Ureter (tissue), 1 donor: ENCODE measurements at places on chromosomes 4 and X.

DNA sequence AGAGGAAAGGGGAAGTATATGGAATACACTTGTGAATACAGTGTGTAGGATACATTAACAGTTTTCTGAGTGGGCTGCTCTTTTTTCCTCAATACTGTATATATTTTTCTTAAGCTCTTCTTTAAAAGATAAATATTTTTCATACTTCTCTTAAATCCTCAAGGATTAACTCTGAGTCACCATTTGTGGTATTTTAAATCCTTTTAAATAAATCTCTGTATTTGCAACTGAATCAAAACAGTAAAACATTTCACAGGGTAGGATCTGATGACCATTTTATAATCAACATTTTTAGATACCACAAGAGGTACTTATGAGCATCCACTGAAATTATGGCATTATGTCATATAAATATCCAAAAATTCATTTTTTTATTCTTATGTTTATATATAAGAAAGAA lies 87.6 kb downstream of the GAB1 start:
- DNase-seq = no peak

DNA sequence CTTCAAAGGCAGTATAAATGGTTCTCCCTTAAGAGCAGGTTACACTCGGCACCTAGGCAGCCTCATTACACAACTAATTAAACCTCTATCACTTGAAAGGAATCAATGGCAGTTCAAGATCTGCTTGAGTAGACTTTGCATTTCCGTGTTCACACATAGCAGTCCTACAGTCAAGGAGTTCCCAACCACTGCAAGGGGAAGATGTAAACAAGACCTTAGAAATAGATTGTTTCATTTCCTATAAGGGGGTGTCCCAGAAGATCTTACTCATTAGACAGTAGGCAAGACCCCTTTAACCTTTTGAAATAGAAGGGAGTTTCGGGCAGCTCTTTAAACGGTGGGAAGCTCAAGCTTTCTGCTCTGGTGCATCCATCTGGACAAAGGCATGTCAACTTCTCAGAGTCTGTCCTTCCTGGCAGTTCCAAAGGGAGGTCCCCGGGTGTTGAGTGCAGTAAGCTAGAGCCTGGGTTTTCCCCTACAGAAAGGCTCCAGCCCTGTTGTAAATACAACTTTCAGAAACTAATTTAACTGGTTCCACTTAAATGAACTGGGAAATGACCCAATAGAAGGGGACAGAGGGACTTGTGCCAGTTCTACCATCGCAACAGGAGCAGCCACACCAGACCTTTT lies 150.8 kb downstream of the RBMX2 start:
- DNase-seq = no peak

GRCh38 chr4:175807547-175807946 lies 4.5 kb downstream of the GPM6A start:
- no peak for DNase-seq

GRCh38 chr4:22512306-22512705 lies 3.6 kb downstream of the ADGRA3 start:
- no peak for DNase-seq

DNA sequence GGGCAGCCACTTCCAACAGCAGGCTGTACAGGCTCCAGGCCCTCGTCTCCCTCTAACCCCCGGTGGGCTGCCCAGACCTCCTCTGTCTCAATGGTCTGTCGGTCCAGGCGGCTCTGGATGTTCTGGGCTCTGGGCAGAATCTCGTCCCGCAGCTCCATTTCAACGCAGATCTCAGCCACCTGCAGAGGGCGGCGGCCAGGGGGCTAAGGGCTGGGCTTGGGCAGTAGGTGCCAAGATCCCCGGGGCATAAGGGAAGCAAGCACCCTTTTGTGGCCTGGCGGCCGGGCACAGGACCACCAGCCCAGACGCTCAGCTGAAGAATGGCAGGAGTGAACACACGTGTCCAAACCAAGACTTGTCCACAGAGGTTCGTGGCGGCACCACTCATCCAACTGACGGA lies 9.2 kb downstream of the AVPR2 start:
- DNase-seq = no peak

DNA sequence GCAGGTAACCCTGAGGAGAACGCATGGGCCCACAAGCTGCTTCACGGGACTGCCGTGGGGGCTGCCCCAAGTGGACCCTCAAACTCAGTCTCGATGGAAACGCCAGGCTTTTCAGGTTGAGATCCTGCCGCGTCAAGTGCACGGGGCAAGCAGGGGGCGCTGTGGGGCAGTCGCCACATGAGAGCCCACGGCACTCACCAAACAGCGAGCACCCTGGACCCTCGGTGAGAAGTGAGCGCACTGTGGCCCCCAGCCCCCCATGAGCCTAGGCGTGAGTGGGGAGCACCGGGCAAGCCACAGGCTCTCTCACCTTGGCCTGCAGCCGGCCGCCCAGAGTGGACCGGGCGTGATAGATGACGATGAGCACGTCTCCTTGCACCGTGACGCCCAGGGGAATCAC lies 50.9 kb upstream of the CPLX1 start:
- no peak for DNase-seq

- no peak for DNase-seq
Measured at GRCh38 chr4:41236508-41236907, 20.2 kb upstream of the UCHL1 start.

DNA sequence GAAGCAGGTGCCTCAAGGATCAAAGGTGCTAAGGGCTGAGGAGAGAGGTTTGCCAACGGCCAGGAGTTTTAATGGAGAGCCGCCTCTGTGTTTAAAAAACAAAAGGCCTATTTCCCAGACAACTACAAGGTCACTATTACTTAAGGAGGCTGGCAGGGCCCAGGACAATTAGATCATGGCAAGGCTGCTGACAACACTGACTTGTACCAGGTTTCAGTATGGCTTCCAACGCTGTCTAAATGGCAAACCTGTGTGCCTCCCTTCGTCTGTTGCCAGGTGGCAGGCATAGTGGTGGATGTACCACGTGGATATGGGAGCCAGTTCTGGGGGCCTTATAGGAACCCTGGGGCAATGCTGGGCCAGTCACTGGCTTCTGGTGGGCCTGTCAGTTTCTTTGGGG lies 41.0 kb downstream of the NSG1 start:
- no peak for DNase-seq

- DNase-seq = no peak
Measured at GRCh38 chrX:78886550-78886949, 58.6 kb upstream of the P2RY10 start.
